Upper lobe of left lung (tissue), 6 donors: ENCODE measurements at places on chromosomes 4 and X.

DNA sequence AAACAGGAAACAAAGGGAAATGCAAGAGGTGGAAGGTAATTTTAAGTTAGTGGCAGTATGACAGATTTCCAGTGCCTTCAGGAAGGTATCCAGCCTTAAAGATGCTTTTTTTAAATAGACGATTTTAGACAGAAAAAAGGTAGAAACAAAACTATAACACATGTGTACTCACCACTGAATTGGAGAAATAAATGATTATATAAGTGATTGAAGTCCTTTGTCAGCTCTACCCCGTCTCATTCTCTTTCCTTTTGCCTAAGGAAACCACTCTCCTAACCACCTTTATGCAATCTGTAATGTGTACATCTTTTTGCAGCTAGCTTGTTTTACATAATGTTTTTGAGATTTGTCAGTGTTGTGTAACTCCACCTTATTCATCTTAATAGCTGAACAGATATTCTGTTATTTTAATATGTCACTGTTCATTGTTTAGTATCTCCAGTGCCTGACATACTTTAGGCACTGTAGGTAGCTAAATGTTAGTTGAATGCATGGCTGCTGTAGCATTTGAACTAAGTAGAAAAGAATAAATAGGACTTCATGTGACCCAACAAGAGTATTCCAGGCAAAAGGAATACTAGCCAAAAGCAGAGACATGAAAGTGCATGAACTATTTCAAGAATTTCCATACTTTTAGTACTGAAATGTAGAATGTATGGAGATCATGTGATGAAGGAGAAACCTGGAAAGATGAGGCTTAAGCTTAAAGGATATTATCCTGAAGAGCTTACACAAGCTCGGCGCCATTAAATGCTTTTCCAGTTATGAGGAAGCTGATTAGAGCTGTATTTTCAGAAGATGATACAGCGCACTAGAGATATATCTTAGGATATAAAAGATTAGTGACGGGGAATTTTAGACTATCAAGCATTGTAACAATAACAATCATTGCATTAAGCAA, 865 bp downstream of the FAM200B start:
- peak overlapping the region; percentile 87 for H3K27ac ChIP-seq
- no peaks in the 10 kb centered on the region for H3K27me3 ChIP-seq
- H3K4me3 ChIP-seq, result peak overlapping the region; percentile 72
- no peak for DNase-seq
- peaks cover 32% of the 10 kb centered on the region for H3K4me1 ChIP-seq

DNA sequence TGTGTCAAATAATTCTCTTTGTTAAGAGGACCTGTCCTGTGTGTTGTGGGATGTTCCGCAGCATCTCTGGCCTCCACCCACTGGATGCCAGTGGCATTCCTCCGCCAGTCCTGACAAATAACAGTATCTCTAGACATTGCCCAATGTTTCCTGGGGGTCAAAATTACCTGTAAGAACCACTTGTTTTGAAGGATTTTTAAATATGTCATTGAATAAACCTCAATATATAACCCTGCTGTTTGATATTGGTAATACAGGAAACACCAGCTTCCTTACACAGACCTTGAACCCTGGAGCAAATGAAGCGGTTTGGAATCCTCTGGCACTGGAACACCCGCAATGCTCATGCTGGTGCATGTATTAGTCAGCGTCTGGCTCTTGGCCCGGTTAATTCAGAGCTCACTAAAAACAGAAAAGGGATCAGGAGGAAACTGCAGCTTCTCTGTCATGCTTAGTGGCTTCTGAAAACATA, 101.3 kb downstream of the TBL1X start:
- no peaks in the 10 kb centered on the region for H3K27me3 ChIP-seq
- H3K36me3 ChIP-seq, result no peaks in the 10 kb centered on the region
- no peak for DNase-seq
- H3K4me3 ChIP-seq, result no peak overlapping the region

- H3K4me1 ChIP-seq, result peaks cover 78% of the 10 kb centered on the region
- H3K36me3 ChIP-seq, result no peaks in the 10 kb centered on the region
- no peaks in the 10 kb centered on the region for H3K27me3 ChIP-seq
- no peak overlapping the region for H3K4me3 ChIP-seq
- no peak for DNase-seq
Observed at GRCh38 chr4:86938771-86939520, 4.1 kb downstream of the AFF1 start.

DNA sequence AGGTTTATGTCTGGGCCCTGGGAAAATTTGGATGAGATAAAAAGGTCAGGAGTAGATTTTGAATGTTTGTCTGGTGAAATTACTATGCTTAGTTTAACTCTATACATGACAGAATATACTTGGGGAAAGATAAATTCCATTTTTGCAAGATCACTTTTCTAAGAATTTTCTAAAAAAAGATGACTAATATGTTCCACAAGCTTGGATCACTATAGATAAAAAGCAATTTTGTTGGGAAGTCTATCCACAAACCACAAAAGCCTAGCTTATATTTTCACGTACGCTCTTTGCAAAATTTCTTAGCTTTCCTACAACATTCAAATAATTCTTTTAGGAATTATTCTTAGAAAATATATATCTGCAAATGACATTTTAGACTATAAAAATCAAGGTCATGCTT, 20.6 kb upstream of the COQ2 start:
- H3K27ac ChIP-seq, result no peak overlapping the region
- DNase-seq, result no peak
- H3K27me3 ChIP-seq, result no peaks in the 10 kb centered on the region
- no peak overlapping the region for H3K4me3 ChIP-seq
- H3K36me3 ChIP-seq, result no peaks in the 10 kb centered on the region
- no peaks in the 10 kb centered on the region for H3K4me1 ChIP-seq

GRCh38 chr4:91851456-91851855, 452.3 kb upstream of the GRID2 start:
- DNase-seq, result no peak
- no peaks in the 10 kb centered on the region for H3K36me3 ChIP-seq
- H3K27me3 ChIP-seq, result no peaks in the 10 kb centered on the region
- no peak overlapping the region for H3K27ac ChIP-seq
- H3K4me3 ChIP-seq, result no peak overlapping the region
